Lung microvascular endothelial cell (primary cell): ENCODE measurements at places on chromosomes 12 and 14. TPM values are rescaled to one million over a fixed set of nuclear protein-coding genes. Genes with fewer than 3 reads are reported as not detected.

DTX1 gene
- 0.65 and 4.6 TPM in 2 replicates for total RNA-seq

KRT3 gene
- not detected in 2 replicates for total RNA-seq

- DNase-seq, result peak; percentile 42
These were observed 846.8 kb downstream of the NRXN3 start for GRCh38 chr14:79016828-79017505.

- DNase-seq, result no peak
These were observed 287.6 kb upstream of the E2F7 start for GRCh38 chr12:77352946-77353345.

DNA sequence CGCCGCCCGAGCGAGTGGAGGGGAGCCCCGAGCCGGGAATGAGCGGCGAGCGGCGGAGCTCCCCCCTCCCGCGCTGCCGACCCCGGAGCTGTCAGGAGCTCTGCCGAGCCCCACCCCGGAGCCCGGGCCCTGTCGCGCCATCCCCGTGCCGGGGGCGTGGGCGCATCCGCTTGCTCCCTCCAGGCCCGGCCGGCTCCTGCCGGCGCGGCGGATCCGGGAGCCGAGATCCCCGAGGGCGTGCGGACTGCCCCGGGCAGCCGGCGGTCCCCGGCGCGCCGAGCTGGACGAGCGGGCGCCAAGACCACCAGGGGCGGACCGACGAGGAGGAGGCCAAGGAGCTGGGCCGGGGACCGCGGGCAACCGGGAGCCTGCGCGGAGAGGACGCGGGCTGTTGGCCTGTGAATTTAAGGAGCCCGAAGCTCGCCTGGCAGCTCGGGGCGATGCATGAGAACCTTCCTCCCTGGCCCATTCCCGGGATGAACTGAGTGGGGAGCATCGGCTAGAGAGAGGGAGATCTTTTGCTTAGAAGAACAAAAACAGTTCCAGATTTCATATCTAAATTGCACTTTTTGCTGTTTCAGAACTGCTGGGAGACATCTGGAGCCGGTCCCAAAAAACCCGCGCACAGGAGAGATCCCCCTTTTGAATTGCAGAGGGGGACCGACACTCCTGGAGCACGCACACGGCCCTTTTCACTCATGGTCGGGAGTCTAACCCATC is 2.0 kb downstream of the PTHLH start:
- no peak for DNase-seq

GRCh38 chr12:19886065-19886464 is 446.8 kb downstream of the AEBP2 start:
- no peak for DNase-seq

GRCh38 chr12:48787791-48788523 is 932 bp downstream of the ADCY6 start:
- DNase-seq, result no peak

ZDHHC17 gene
- 76.7 and 145 TPM in 2 replicates for total RNA-seq
